Glomerular endothelial cell (primary cell): ENCODE measurements at places on chromosomes 5 and 9. TPM values are rescaled to one million over a fixed set of nuclear protein-coding genes. Genes with fewer than 3 reads are reported as not detected.

DNA sequence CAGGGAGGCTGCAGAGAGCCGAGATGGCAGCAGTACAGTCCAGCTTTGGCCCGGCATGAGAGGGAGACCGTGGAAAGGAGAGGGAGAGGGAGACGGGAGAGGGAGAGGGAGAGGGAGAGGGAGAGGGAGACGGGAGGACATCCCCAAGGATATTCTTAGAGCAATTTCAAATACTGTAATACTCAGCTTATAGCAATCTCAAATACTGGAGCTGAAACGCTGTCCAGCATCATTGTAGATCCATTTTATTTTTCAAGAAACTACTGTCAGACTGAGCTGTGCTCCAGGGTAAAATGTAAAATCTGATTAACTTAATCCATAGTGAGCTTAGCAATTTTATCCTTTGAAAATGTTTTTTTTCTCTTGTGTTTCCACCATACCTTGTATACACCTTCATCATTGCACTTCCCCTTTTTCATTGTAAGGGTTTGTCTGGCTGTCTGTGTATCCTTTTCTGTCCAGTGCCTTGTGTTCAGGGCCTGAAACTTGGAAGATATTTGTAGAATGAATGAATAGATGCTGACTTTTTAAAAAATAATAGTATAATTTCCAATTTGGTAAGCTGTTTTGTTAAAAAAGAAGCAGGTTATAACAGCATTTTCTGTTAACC lies 64.0 kb upstream of the LRRC70 start:
- DNase-seq: no peak

GRCh38 chr9:4318326-4318725 lies 18.5 kb upstream of the GLIS3 start:
- no peak for DNase-seq

- no peak for DNase-seq
Measured at GRCh38 chr5:14762549-14763216, 98.2 kb downstream of the OTULIN start.

- DNase-seq: no peak
Measured at GRCh38 chr5:61001647-61002046, 56.6 kb downstream of the NDUFAF2 start.

DNA sequence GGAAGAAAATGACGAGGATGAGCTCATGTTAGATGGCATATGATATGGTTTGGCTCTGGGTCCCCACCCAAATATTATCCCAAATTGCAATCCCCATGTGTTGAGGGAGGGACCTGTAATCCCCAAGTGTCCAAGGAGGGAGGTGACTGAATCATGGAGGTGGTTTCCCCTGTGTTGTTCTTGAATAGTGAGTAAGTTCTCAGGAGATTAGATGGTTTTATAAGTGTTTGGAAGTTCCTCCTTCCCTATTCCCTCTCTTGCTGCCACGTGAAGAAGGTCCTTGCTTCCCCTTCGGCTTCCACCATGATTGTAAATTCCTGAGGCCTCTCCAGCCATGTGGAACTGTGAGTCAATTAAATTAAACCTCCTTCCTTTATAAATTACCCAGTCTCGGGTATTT lies 10.1 kb downstream of the EDIL3 start:
- no peak for DNase-seq

Gene CCL27
- total RNA-seq: not detected in 2 replicates

Gene AQP3
- total RNA-seq: 0.18 and 0.68 TPM in 2 replicates

Gene CDC25C
- total RNA-seq: 0.97 and 2.9 TPM in 2 replicates
